BJ (cell line): ENCODE measurements at places on chromosomes 4 and X.

- no peak for DNase-seq
Measured at GRCh38 chr4:69196209-69196965, 18.2 kb downstream of the UGT2B11 start.

GRCh38 chr4:70575964-70576363, 16.1 kb upstream of the AMBN start:
- no peak for DNase-seq

DNA sequence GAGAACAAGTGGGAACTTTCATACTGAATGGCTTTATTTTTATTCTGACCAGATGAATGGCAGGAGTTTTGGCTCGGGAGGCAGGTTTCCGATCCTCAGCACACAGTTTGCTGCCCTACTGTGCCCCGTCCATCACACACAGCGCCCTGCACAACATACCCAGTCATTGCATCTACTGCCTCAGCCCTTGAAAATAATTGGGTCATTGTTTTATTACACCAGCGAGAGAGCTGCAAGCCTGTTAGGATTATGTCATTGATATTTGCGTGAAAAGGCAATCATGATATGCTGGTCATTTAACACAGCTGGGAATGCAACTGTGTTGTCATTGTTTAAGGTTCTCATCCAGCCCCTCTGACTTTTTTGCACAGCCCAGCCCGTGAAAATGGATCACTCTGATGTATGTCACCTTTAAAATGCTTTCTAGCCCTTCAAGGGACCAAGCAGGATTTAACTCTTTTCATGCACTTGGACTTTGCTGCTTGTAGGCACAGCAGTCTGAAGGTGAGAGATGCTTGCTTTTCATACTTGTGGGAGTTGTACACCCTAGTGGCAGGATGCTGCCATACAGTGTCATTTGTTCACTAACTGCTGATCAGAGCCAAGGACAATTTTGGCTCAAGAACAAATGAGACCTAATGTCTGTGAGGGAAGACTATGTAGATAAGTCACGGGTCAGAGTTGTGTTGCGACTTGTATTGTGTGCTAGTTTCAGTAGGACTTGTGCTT, 62.3 kb downstream of the RTL9 start:
- no peak for DNase-seq

DNA sequence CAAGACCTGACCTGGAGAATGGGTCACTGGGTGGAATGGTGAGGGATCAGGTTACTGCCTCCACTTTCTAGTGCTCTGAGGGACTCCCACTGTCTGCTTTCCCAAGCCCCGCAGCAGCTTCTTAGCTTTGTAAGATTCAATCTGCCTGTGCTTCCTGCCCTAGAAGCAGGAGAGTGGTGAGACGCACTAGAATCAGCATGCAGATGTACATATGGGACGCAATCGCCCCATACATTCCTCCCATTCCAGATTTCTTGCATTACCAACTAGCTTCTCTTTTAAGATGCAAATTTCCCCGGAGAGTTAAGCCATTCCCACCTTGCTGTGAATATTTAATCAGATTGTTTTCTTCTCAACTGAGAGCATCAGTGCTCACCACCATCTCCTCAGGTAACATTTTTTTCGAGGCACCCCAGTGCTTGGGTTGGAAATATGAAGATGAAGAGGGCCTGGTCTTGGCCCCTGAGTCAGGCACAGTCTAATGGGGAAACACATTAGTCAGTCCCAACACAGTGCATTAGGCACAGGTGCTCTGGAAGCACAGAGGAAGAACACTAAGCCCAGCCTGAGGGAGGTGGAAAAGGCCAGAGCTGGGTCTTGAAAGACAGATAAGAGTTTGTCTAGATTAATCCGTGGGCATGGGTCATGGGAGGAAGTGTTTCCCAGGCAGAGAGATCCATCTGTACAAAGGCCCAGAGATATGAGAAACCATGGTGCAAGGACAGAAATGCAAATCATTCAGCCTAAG, 66.7 kb upstream of the PRPS1 start:
- no peak for DNase-seq

- DNase-seq: no peak
Measured at GRCh38 chr4:39044956-39045826, 13.0 kb upstream of the TMEM156 start.

- DNase-seq: no peak
Measured at GRCh38 chr4:172778583-172778982, 390.0 kb upstream of the GALNT7 start.

GRCh38 chr4:188008377-188008776, 12.8 kb downstream of the ZFP42 start:
- DNase-seq: peak; percentile 25

DNA sequence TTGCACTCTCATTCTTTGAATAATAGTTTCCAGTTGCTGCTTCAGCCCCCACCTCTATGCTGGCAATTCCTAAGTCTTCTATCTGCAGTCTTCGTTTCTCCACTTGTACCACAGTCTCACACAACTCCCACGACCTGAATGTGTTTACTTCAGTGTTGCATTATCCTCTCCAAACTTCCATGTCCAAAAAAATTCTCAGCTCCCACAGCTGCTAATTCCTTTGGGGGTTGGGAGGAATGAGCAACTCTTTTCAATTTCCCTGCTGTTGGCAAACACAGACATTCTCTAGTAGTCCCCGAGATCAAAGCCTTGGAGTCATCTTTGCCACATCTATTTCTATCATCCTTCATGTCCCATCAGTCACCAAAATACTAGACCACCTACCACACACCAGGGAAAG, 14.4 kb upstream of the CDS1 start:
- DNase-seq: no peak

- DNase-seq: no peak
Measured at GRCh38 chr4:163167333-163167626, 590 bp upstream of the NAF1 start.

- DNase-seq: no peak
Measured at GRCh38 chr4:144969821-144970220, 128.2 kb downstream of the ANAPC10 start.

DNA sequence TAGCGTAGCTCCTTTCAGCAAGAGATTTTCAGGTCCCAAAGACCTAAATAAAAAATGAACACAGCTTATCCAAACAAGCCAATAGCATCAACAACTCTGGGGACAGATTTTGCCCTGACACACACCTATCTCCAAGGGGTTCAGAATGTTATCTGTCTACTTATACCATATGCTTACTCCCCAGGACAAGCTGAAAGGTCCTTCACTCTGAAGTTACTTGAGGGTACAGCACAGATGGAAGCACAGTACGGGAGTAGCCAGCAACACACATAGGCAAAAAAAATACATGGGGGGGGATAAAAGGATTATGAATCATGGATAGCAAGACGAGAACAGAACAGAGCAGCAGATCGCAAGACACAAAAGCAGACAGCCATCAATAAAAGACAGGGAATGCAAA, 90.7 kb upstream of the MCF2 start:
- DNase-seq: no peak

GRCh38 chr4:2288051-2288541, 26.2 kb upstream of the MXD4 start:
- no peak for DNase-seq

DNA sequence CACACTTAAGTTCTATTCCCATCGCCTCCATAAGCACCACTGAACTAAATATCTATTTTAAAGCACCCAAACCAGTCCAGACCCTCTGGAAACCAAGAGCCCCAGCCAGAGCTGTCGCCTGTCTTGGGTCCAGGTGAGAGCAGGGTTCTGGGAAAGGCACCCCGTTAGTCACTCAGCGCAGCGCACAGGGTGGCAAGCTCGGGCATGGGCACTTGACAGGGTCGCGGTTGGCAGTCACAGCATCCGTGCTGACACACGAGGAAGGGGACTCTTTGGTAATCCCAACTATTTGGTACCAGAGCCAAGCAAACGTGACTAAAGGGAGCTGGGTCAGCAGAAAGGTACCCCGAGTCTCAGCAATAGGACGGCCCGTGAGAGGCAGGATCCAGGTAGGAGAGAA, 24.3 kb upstream of the ETNPPL start:
- DNase-seq: no peak

DNA sequence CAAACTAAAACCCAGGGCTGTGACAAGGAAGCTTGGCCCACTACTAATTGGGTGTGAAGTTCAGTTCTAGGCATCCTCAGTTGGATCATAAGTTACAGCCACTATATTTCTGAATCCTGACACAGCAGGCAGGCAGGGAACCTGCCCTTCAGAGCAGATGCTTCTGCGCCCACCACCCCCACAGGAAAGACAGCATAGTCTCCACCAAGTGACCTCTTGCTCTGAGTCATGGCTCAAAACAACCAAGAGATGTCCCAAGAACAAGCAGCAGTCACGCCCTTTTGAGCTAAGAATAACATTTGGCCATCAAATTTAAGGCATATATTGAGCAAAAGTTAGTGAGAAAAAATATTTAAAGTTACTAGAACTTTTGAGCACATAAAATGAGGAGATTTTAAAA, 170.7 kb upstream of the SMARCAD1 start:
- no peak for DNase-seq

GRCh38 chr4:116639070-116639577, 446.3 kb downstream of the TRAM1L1 start:
- DNase-seq: no peak

GRCh38 chrX:154815274-154815818, 10.1 kb upstream of the MPP1 start:
- no peak for DNase-seq

DNA sequence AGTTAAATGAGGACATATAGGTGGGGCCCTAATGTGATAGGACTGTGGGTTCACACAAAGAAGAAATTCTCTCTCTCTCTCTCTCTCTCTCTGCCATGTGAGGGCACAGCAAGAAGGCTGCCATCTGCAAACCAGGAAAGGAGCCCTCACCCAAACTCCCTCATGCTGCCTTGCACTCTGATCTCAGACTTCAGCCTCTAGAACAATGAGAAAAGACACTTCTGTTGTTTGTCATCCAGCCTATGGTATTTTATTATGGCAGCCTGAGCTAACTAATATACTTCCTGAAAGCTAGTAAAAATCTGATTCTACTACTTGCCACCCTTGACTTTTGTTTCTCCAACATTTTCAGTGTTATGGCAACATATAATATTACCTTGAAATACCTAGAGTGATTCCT, 425.9 kb downstream of the SPOCK3 start:
- DNase-seq: no peak

DNA sequence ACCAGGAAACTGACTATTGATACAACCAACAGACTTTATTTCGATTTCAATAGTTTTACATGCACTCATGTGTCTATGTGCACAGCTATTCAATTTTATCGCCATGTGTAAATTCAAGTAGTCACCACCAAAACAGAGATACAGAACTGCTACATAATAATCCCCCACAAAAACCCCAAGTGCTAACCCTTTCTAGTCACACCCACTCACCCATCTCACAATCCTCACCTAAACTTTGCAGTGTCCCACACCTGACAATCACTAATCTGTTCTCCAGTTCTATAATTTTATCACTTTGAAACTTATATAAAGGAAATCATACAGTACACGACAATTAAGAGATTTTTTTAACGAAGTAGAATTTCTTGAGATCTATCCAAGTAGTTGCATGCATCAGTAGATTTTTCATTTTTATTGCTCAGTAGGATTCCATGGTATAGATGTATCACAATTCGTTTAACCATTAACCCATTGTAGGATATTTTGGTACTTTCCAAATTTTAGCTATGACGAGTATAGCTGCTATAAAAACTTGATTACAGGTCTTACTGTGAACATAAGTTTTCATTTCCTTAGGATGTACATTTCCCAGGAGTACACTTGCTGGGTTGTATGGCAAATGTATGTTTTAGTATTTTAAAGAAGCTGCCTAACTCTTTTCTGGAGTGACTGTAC, 85.9 kb downstream of the CASK start:
- DNase-seq: no peak

DNA sequence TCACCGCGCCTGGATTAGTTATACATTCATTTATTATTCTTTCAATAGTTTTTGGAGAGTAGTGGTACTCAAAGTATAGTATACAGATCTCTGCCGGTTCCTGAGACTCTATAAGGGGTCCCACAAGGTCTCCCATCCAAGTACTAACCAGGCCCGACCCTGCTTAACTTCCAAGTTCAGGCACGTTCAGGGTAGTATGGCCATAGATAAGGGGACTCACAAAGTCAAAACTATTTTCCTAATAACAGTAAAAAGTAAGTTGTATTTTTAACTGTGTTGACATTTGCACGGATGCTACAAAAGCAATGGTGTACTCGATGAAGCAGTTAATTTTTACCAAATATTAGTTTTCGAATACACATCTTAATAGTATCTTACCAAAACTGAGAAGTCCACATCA, 84.4 kb upstream of the STK26 start:
- DNase-seq: no peak

GRCh38 chrX:46941341-46941740, 29.1 kb downstream of the JADE3 start:
- no peak for DNase-seq

DNA sequence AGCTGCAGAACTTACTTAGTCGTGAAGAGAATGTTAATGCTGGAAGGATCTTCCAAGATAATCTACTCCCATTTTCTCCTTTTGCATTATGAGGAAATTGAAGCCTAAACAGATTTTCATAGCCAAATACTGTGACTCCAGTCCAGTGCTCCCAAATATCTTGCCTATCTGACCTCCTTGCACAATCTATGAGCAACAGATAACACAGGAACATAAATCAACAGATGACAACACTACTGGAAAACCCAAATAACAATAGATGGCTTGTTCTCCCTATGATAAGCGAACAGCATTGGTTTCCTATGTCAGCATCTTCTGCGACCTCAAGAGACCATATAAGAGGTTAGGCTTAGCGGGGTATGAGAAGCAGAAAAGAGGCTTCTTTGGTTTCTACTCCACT, 88.0 kb downstream of the CORIN start:
- DNase-seq: no peak

DNA sequence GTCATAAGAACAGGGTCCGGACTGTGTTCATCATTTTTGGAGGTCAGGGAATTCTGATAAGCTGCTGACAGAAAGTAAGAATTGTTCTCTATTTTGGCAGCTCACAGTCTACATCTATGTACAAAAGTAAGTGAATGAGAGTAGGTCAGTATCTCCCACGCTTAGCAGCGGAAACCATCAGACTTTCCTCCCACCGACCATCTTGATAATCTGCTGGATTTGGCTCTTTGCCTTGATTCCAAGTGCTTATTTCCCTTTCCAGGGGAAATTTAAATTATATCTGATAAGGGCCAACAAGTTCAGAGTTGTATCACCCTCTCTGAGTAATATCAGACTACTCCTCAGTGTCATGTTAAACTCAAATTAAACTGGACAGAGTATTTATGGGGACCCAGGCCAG, 118.0 kb downstream of the CAMK2D start:
- no peak for DNase-seq

GRCh38 chrX:5753291-5753690, 475.4 kb downstream of the NLGN4X start:
- no peak for DNase-seq
